ENCODE measurements at places on chromosomes 6 and 20. TPM values are rescaled to one million over a fixed set of nuclear protein-coding genes. Genes with fewer than 3 reads are reported as not detected.

The HLA-DPB1 gene
- total RNA-seq = 32.3 TPM

The C6orf163 gene
- 1.5 TPM for total RNA-seq

The TCP11 gene
- total RNA-seq = not detected

The CLVS2 gene
- total RNA-seq = 0.73 TPM

The SIGLEC1 gene
- not detected for total RNA-seq

The ZNF343 gene
- 3.7 TPM for total RNA-seq

The RSPO4 gene
- 6.4 TPM for total RNA-seq

The ZNF165 gene
- 10.2 TPM for total RNA-seq

The WFDC6 gene
- not detected for total RNA-seq

The PSMF1 gene
- 118 TPM for total RNA-seq

The TGM3 gene
- not detected for total RNA-seq

The JPH2 gene
- total RNA-seq = 1.5 TPM

The RBPJL gene
- 0.73 TPM for total RNA-seq

The PPIL6 gene
- 1.3 TPM for total RNA-seq

The PCSK2 gene
- 1.9 TPM for total RNA-seq

The RPP40 gene
- 15.7 TPM for total RNA-seq

The NMBR gene
- not detected for total RNA-seq

The GSTA4 gene
- 13.2 TPM for total RNA-seq

The EEF1A2 gene
- total RNA-seq = 27.9 TPM

The CD109 gene
- total RNA-seq = 4.9 TPM

The RHAG gene
- not detected for total RNA-seq

The LSM2 gene
- 127 TPM for total RNA-seq

The EPPIN gene
- not detected for total RNA-seq

The CRIP3 gene
- total RNA-seq = 46.3 TPM

The DAAM2 gene
- total RNA-seq = 2.9 TPM

The TREML1 gene
- total RNA-seq = not detected

The THBS2 gene
- 22.5 TPM for total RNA-seq

The METTL24 gene
- total RNA-seq = 0.44 TPM

The VWA7 gene
- total RNA-seq = 1.5 TPM

The ESR1 gene
- 0.17 TPM for total RNA-seq

The RFX6 gene
- total RNA-seq = not detected

The HSPA1B gene
- 76.6 TPM for total RNA-seq

The KIFC1 gene
- 69.3 TPM for total RNA-seq

The ZNF337 gene
- total RNA-seq = 6.6 TPM

The PLA2G7 gene
- 1.5 TPM for total RNA-seq

The SNX3 gene
- total RNA-seq = 72.5 TPM

The SLC22A23 gene
- 38.4 TPM for total RNA-seq

The HAO1 gene
- not detected for total RNA-seq
